Upper lobe of right lung (tissue), 1 donor: ENCODE measurements at places on chromosomes 3 and 15. TPM values are rescaled to one million over a fixed set of nuclear protein-coding genes. Genes with fewer than 3 reads are reported as not detected.
A peak's percentile ranks its signal among the peaks of the same experiment; 100 is the strongest.

DNA sequence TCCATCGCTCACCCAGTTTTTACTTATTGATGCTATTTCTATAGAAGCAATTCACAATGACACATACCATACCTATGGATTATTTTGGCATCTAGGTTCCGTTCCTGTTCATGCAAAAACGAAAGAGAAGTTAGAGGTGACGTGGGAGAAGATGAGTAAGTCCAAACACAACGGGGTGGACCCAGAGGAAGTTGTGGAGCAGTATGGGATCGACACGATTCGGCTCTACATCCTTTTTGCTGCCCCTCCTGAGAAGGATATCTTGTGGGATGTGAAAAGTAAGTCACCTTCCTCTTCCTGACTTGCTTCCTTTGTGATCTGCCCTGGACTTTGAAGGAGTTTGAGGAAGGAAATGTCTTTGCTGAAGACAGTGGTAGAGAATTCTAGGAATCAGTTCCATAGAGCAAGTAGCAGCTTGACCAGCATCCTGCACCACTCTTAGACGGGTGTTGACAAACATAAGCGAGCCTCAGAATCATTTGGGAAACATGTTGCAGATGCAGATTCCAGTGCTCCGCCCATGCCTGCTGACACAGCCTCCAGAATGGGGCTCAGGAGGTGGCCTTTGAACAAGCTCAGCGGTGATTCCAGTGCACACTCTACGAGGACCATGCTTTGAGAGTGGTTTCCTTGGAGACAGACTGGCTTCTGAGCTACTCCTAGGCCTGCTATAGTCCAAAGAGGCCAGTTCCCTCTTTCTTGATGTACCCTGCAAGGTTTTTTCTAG lies 78.4 kb upstream of the LIMD1 start:
- H3K27me3 ChIP-seq: no peaks in the 10 kb centered on the region
- H3K4me1 ChIP-seq: peaks cover 21% of the 10 kb centered on the region
- H3K27ac ChIP-seq: peak overlapping the region; percentile 70
- no peak overlapping the region for H3K4me3 ChIP-seq
- H3K36me3 ChIP-seq: peaks cover 36% of the 10 kb centered on the region

GRCh38 chr3:179512378-179512777 lies 50.3 kb upstream of the ACTL6A start:
- no peaks in the 10 kb centered on the region for H3K4me1 ChIP-seq
- no peaks in the 10 kb centered on the region for H3K36me3 ChIP-seq

DNA sequence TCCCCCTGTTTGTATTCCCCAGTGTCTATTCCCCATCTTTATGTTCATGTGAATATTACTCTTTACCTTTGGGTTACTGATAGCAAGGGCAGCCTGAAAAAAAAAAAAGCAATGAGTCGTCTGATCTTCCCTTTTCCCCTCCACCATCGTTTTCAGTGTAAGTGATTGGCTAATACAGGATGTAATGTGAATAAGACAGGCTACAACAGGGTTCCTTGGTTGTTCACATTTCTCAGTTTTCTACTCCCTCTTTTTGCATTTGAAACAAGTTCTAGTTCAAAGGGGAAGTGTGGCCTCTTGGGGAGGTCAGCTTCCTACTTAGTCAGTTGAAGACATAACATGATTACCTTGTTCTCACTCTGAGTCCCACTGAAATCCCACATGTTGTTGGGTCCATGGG lies 278.0 kb upstream of the TRIM42 start:
- no peaks in the 10 kb centered on the region for H3K27me3 ChIP-seq
- no peak for DNase-seq
- no peaks in the 10 kb centered on the region for H3K4me1 ChIP-seq
- H3K4me3 ChIP-seq: no peak overlapping the region
- H3K36me3 ChIP-seq: no peaks in the 10 kb centered on the region
- H3K27ac ChIP-seq: no peak overlapping the region

DNA sequence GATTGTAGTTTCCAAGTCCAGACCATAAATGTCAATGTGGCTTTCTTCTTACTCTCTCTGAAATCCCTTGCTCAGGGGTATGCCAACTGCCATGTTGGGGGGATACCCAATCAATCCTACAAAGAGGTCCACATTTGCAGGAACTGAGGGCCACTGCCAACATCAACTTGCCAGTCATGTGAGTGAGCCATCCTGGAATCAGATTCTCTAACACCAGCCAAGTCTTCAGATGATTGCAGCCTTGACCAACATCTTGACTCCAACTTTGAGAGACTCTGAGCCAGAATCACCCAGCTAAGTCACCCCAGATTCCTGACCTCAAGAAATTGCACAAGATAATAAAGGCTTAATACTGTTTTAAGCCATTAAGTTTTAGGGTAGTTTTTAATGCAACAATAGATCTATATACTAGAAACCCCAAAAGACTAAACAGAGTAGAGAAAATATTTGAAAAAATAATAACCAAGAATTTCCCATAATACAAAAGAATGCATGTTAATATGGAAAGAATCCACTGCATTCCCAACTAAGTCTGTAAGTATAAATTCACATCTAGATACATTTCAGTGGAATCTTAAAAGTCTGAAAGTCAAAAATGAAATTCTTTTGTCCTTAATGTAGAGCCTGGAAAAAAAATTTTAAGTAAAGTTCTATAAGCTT lies 22.4 kb downstream of the ISG20 start:
- no peak overlapping the region for H3K4me3 ChIP-seq
- no peaks in the 10 kb centered on the region for H3K4me1 ChIP-seq
- no peak for DNase-seq
- H3K27ac ChIP-seq: no peak overlapping the region
- no peaks in the 10 kb centered on the region for H3K36me3 ChIP-seq
- H3K27me3 ChIP-seq: no peaks in the 10 kb centered on the region

GRCh38 chr15:42264795-42265194 lies 8.2 kb upstream of the GANC start:
- H3K4me1 ChIP-seq: no peaks in the 10 kb centered on the region
- no peak for DNase-seq
- no peaks in the 10 kb centered on the region for H3K27me3 ChIP-seq

DNA sequence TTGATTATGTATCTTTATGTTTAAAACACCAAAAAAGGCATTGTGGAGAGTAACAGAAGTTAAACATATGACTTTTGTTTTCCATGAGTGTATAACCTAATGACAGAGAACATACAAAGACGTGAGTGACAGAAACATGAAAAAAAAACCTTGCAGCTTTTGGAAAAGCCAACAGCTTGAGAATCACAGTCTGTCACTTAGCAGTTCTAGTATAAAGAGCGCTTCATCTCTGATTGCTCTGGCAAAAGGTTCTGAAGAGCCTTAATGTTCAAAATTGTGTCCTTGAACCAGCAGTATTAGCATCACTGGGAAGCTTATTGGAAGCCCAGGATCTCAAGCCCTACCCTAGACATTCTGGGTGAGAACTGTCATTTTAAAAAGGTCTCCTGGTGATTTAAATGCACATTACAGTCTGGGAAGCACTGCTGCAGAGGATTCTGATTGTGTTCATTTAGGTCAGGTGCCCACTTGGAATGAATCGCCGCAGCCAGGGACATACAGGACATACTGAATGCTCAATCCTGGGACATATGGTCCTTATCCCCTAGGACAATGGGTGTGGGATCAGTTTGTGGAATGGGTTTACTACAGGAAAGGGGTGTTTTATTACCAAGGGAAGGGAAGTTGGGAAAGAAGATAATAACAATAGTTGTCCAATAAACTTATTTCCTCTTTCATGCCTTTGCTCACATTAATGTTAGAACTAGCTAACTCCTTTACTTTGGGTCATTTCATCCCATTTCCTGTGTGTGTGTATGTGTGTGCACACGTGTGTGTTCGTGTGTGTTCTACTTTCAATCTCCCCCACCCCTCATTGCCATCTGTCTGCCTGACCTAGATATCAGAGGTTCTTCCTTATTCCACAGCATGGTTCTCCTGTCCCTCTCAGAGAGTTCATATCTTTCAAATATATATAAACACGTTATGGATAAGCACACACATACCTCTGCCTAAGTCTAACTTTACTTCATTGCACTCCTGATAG lies 55.0 kb downstream of the LRRC49 start:
- H3K27me3 ChIP-seq: no peaks in the 10 kb centered on the region
- no peaks in the 10 kb centered on the region for H3K36me3 ChIP-seq
- no peak for DNase-seq
- no peak overlapping the region for H3K27ac ChIP-seq
- H3K4me1 ChIP-seq: no peaks in the 10 kb centered on the region

The SYNPR gene
- not detected for total RNA-seq

The LTF gene
- 14.3 TPM for total RNA-seq

The EPHA3 gene
- 5.1 TPM for total RNA-seq

The SMCO1 gene
- not detected for total RNA-seq
